ENCODE measurements at places on chromosomes 6 and 20.
A peak's percentile ranks its signal among the peaks of the same experiment; 100 is the strongest.

DNA sequence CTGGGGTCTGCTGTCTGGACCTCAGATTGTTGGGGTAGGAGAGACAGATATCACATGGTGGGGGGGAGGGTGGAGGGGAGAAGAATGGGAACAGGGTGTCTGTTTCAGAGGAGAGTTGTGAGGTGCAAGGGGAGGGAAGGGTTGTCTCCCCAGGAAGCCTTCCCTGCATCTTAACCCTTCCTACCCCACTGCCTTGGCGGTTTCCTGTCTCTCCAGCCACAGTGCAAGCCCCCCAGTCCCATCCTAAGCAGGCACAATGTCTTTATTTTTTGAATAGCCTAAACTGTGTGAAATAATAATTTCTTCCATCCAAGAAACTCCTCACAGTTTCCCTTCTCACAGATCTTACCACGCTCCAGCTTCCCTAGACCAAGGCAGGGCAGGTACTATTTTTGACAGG is 3.5 kb downstream of the FOXP4 start:
- DNase-seq = no peak

DNA sequence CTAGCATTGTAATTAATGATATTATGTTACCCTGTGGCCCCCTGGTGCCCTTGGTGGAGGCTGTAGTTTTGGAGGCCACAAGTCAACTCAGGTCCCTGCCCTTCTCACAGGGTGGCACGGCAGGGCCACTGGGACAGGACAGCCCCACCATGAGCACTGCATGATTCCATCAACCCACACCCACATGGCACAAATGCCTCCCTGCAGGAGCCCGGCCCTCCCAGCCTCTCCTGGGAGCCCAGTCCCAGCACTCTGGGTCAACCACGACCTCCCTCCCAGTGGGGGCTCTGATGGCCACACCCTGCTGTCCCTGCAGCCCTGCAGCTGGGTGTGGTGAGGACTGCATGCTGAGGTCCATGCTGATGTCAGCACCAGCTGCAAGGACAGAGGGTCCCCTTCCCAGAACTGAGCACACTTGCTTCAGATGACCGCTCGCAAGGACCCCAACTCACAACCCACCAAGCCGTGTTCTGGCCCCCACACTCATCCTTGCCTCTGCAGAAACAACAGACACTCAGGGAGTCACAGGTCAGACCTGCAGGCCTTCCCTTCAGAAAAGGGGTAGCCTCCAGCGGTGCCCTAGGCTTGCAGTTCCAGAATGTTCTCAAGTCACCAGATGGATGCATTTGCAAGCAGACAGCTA is 15.7 kb upstream of the CST7 start:
- no peak for DNase-seq

- peak; percentile 88 for DNase-seq
Observed at GRCh38 chr20:51447097-51447764, 95.3 kb downstream of the NFATC2 start.

GRCh38 chr6:3831761-3832530 is 17.2 kb upstream of the FAM50B start:
- no peak for DNase-seq

DNA sequence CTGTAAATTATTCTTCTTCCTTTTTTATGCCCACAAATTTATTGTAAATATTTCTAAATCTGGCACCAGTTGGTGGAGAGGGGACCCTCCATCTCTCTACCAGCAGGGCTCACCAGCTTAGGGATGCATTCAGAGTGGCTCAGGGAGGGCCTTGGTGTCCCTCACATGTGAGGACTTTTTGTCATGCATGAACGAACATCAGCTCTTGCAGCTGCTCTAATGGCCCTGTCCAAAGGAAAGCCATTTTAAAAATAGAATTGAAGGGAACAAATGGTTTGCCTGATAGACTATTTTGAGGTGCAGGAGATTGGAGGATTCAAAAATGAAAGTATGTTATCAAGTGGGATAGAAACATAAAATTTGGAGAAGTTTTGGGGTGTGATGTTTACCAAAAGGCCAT is 37.5 kb upstream of the KLHL31 start:
- no peak for DNase-seq

GRCh38 chr6:22432060-22432459 is 135.2 kb upstream of the PRL start:
- DNase-seq = no peak

- peak; percentile 48 for DNase-seq
Observed at GRCh38 chr6:6004390-6004995, 2.2 kb downstream of the NRN1 start.

- DNase-seq = no peak
Observed at GRCh38 chr20:16955971-16956370, 207.8 kb downstream of the OTOR start.

GRCh38 chr6:159640322-159640721 is 52.7 kb downstream of the SOD2 start:
- DNase-seq = no peak

DNA sequence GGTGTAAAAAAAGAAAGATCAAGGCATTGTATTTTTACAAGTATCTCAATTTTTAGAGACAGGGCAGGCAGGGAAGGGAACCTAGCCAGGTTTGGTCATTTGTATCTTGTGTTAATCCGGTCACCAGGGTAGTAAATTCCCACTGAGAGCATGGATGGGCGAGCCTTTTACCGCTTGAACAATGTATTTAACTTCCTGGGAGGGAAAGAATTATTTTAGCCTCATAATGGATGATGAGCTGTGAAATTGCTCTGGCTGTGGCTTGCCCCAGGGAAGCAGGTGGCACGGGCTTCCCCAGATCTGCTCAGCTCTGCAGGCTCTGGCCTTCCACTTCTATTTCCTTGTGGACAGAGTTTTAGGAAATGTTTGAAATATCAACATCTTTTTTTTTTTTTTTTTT is 72.9 kb downstream of the TOX2 start:
- no peak for DNase-seq

DNA sequence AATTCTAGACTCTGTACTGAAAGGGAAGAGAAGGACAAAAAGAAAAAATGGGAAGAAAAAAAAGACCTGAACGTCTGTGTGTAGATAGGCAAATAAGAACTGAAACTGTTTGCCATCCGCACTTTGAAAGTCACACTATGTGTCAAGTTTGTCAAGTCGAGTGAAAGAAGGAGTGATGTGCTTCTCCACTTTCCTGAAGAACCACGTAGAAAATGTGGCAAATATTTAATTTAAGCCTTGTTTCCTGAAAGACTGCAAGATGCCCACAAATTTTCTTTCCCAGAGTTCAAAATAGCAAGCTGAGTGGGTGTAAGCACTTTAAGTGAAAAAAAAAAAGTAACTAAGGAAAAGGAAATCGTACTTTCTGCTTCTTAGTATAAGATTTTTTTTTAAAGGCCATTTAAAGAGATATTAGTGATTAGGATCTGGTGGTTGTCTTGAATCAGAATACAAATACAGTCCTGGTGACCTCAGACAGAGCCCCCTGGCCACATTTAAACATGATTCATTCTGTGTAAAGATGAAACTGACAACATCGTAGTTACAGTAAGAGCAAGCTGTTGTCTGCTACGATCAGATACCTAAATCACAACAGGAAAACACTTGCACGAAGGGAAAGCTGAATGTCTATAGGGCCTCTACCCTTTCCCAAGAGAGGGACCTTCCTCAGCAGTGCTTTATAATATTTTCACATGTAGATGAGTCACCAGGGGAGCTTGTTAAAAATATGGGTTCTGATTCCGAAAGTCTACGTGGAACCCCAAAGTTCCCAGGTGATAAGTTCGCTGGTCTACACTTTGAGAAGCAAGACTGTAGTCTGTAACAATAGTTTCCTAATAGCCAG is 102.3 kb downstream of the HIVEP2 start:
- no peak for DNase-seq

GRCh38 chr6:119768201-119768600 is 418.6 kb upstream of the MAN1A1 start:
- no peak for DNase-seq

DNA sequence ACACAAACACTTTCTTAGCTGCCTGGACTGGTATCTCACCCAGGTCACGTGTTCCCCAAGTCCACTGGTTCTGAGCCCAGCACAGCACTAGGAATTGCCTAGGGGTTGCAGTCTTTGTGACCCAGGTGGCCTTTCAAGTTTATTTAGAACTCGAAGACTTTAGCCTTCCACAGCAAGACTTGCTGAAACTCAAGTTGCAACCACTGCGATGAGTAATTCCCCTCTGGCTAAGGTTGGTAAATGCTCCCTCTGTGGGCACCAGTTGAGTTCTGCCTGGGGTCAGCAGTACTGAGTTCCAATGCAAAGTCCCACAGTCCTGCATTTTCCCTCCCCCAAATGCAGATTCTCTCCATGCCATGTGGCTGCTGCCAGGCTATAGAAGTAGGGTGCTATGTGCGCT is 77.6 kb upstream of the MOCS1 start:
- DNase-seq = no peak

DNA sequence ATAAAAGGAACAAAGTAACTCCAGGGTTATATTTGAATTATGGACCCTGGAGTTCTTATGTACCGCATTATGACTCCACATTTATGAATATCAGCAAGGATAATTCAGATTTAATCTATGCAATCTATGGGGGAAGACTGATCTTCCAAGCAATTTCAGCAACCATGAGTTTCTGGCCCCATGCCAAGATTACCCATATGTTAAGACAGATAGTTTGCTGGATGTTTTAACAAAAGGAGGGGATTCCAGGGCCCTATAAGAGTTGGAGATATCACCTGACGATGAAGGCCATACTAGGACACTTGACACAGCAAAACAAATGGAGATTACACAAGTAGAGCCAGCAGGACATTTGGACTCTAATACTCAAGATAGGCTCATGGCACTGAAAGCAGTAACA is 45.9 kb upstream of the PLN start:
- no peak for DNase-seq

All from femur (tissue), 1 donor.